Thoracic aorta endothelial cell (primary cell): ENCODE measurements at places on chromosomes 13 and 19. TPM values are rescaled to one million over a fixed set of nuclear protein-coding genes. Genes with fewer than 3 reads are reported as not detected.

The NAPSA gene
- not detected in 2 replicates for total RNA-seq

The CFAP97D2 gene
- not detected in 2 replicates for total RNA-seq

The IGFL4 gene
- 0.13 TPM in 1 of 2 replicates, not detected in the other for total RNA-seq

The DIS3 gene
- 63.8 and 77.0 TPM in 2 replicates for total RNA-seq

The SCN1B gene
- total RNA-seq: 10.6 and 11.6 TPM in 2 replicates

The NCCRP1 gene
- not detected in 2 replicates for total RNA-seq

The NALCN gene
- total RNA-seq: 4.1 and 15.1 TPM in 2 replicates

The CEACAM3 gene
- not detected in 2 replicates for total RNA-seq

The CCL25 gene
- total RNA-seq: not detected in 2 replicates

The ZNF468 gene
- 19.0 and 27.3 TPM in 2 replicates for total RNA-seq

The INSR gene
- 22.6 and 26.0 TPM in 2 replicates for total RNA-seq

The REEP6 gene
- 0.57 and 1.1 TPM in 2 replicates for total RNA-seq

The TBC1D4 gene
- total RNA-seq: 74.3 and 102 TPM in 2 replicates

The POSTN gene
- 18.7 and 291 TPM in 2 replicates for total RNA-seq

The MYO16 gene
- total RNA-seq: under 0.01 TPM in 1 of 2 replicates, not detected in the other

The SLITRK5 gene
- not detected in 2 replicates for total RNA-seq

The UBE2L5 gene
- total RNA-seq: not detected in 2 replicates

The KRTDAP gene
- total RNA-seq: not detected in 2 replicates

The CASP14 gene
- not detected in 2 replicates for total RNA-seq

The IL17D gene
- 2.0 and 5.6 TPM in 2 replicates for total RNA-seq

The TLE2 gene
- 12.3 and 13.7 TPM in 2 replicates for total RNA-seq

The ZNF699 gene
- total RNA-seq: 6.0 and 7.7 TPM in 2 replicates

The UBL3 gene
- total RNA-seq: 17.2 and 20.8 TPM in 2 replicates

The CBY2 gene
- not detected in 2 replicates for total RNA-seq

The KLF16 gene
- total RNA-seq: 11.0 and 14.4 TPM in 2 replicates

The PCDH9 gene
- total RNA-seq: 4.5 and 10.5 TPM in 2 replicates

The C19orf38 gene
- not detected in 2 replicates for total RNA-seq

The CEACAM8 gene
- not detected in 2 replicates for total RNA-seq

The ZIC2 gene
- 0.14 TPM in 1 of 2 replicates, not detected in the other for total RNA-seq

The GFY gene
- total RNA-seq: not detected in 2 replicates

The TMEM150B gene
- total RNA-seq: not detected in 2 replicates

The FFAR3 gene
- not detected in 2 replicates for total RNA-seq

The SHD gene
- total RNA-seq: not detected in 2 replicates

The NRTN gene
- total RNA-seq: not detected in 2 replicates

The PLPP2 gene
- total RNA-seq: 2.9 and 4.8 TPM in 2 replicates
